Glutamatergic neuron (in vitro differentiated cells): ENCODE measurements at places on chromosomes 5 and 9. TPM values are rescaled to one million over a fixed set of nuclear protein-coding genes. Genes with fewer than 3 reads are reported as not detected.

The HINT2 gene
- 48.1 TPM for total RNA-seq

The SPATA31A3 gene
- total RNA-seq, result not detected

The SPATA31D4 gene
- total RNA-seq, result not detected

The AK8 gene
- 0.44 TPM for total RNA-seq

The OCLN gene
- total RNA-seq, result 4.3 TPM

The GABRA6 gene
- not detected for total RNA-seq

The REEP2 gene
- total RNA-seq, result 232 TPM

The ZNF879 gene
- total RNA-seq, result 5.7 TPM

The MYMK gene
- not detected for total RNA-seq

The SLC36A2 gene
- total RNA-seq, result not detected

The ZNF484 gene
- 14.4 TPM for total RNA-seq
